ENCODE measurements at places on chromosomes 4 and X. TPM values are rescaled to one million over a fixed set of nuclear protein-coding genes. Genes with fewer than 3 reads are reported as not detected.
A peak's percentile ranks its signal among the peaks of the same experiment; 100 is the strongest.

DNA sequence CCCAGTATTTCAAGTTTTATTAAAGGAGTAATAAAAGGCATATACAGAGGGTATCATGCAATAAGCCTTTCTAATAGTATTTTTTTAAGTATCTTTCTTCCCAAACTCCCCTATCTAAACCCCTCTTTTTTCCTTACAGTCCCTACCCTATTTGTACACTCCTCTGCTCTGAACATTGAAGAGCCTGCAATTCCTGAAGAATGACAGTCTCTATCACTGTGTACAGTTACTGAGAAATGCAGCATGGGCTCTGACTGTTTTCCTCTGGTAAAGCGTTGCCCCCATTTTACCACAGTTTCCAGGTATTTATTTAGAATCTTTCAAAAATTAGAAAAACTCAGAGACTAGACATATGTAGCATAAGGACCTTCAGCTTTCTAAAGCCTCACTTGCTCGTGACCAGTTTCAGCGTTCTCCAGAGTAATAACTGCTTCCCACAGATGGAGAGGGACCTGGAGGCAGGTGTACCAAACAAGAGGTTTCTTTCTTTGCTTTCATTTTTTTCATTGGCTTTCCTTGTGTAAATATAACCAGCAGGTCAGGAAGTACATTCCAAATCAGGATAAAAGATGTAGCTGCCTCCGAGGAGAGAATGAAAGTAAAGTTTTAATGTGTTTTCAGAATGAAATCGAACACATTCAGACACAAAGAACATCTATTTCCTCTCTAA is 230.8 kb downstream of the CFAP299 start:
- DNase-seq, result no peak

DNA sequence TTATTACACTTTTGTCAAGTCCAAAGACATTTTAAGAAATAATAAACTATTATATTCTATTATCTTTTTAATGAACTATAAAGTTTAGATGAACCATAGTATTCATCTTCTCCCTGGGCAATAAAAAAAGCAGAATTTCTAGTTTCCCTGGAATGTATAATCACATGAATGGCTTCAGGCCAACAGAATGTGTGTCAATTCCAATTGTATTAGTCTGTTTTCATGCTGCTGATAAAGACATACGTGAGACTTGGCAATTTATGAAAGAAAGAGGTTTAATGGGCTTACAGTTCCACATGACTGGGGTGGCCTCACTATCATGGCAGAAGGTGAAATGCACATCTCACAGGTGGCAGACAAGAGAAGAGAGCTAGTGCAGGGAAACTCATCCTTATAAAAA is 70.7 kb upstream of the ANXA10 start:
- DNase-seq, result no peak

DNA sequence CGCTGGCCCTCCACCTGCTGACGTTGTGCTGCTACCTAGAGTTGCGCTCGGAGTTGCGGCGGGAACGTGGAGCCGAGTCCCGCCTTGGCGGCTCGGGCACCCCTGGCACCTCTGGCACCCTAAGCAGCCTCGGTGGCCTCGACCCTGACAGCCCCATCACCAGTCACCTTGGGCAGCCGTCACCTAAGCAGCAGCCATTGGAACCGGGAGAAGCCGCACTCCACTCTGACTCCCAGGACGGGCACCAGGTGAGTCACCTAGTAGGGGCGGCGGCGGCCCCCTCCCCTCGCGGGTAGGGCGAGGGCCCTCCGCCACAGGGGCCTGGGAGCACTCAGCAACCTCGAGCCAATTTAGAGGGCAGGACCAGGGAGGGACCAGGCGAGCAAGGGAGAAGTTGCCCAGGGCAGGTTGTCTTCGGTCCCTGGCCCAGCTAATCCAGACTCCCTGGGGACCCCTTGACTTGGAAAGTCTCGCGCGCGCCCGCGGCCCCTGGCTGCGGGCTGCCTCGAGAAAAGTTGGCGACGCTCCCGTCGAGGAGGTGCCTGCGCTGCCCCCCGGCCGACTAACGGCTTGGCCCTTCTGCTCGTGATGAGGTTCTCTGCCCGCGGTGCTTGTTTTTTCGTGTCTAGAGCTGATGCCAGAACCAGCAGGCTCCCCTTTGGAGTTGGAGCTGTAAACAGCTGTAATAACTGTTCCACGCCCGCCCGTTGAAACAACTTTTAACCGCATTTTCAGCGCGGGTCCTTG is 717 bp downstream of the EDA start:
- peak; percentile 47 for DNase-seq

- no peak for DNase-seq
Measured at GRCh38 chrX:49947781-49948180, 25.4 kb downstream of the CLCN5 start.

DNA sequence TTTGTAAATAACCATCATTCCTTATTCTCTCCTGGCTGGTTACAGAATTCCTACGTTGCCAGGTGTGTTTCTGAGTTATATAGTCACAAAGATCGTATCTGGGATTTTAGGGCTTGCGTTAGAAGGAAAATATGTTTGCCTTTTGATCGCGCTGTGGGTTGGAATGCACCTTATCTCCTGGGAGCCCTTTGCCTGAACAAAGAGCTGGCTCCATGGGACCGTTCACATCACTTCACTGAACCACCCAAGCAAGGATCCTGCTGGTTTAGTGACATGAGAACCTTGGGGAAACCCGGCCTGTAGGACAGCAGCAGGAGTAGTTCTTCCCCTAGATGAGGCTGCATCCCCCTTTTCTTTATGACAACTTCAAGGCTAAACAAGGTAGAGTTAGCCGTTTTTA is 51.6 kb downstream of the RS1 start:
- DNase-seq, result no peak

DNA sequence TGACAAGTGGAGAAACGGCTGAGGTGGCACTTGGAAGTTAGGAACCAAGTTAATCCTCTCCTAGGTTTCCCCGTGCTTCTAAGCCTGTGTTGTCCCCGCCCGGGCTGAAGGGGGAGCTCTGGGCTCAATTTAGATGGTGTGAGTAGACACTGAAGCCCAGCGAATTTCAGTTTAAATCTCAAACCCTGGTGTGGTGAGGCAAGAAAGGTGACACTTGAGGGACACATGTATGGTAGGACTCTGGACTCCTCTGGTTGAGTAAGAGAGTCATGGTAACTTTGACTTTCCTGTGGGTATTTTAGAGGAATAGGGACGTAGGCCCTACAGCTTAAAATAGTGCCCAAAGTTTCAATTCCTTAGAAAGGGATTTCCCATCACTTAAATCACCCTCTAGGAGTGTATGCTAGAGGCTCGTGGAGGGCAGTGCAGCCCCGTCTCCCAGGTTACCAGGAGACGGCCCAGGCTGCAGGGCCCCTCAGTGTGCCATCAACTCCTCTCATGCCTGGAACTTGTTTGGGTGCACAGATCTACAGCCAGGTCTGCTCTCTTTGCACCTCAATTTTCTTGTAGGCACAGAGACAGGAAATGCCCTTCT is 24.0 kb downstream of the HAND2 start:
- DNase-seq, result peak; percentile 83

DNA sequence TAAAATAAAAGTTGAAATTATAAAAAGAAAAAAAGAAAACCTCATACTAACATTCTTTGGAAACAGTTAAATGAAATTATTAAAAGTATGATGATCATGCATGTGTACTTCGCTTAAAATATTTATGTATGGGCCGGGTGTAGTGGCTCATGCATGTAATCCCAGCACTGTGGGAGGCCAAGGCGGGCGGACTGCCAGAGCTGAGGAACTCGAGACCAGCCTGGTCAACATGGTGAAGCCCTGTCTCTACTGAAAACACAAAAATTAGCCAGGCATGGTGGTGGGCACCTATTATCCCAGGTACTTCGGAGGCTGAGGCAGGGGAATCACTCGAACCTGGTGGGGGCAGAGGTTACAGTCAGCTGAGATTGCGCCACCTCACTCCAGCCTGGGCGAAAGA is 952.2 kb upstream of the FTHL17 start:
- no peak for DNase-seq

GRCh38 chr4:73447671-73448070 is 11.7 kb downstream of the AFP start:
- no peak for DNase-seq

DNA sequence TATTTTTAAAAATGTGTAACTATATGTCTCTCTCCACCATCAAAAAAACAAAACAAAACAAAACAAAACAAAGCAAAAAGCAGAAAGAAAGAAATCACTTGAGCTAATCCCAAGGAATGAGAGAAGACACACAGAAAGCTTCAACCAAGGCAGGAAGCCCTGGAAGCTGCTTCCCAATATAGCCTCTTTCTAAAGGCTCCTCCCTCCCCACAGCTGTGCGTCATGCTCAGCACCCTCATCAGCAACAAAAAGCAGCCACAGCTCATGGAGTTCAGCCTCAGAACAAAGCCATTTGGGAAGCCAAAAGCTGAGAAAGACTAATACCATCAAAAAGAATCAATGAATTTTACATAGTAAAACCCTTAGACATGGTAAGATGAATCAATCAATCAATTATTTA is 501.6 kb upstream of the SMIM31 start:
- no peak for DNase-seq

- DNase-seq, result no peak
Measured at GRCh38 chr4:29756966-29757365, 963.2 kb upstream of the PCDH7 start.

GRCh38 chr4:102586002-102586643 is 85.0 kb downstream of the NFKB1 start:
- DNase-seq, result no peak

DNA sequence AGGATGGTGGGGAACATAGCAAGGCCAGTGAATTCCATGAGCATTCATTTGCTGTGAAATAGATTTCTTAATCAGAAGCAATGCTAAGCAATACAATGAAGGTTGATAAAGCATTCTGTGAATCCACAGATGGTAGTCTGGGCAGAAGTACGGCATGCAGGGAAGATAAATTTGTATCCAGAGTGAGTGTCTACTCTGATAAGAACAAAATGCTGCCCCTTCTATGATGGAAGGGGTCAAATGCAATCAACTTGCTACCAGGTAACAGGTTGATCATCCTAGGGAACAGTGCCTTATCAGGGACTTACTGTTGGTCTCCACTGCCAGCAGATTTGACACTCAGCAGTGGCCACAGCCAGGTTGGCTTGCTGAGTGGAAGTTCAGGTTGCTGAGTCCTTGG is 189.4 kb downstream of the MAB21L2 start:
- DNase-seq, result no peak

DNA sequence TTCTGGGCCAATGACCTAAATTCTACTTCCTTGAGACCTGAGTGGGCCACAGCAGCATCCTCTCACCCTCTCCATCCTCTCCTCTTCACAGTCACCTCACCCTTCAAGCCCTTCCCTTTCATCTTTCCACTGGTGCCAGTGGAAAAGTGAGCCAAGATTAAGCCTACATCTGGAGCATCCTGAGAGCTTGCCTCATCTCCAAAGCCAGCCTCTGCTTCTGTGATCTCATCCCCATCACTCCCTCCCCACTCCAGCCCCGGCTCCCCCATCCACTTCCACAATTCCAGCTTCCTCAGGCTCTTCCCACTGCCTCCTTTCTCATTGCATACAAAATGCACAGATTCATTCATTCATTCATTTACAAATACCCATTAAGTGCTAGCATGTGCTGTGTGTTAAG is 10.1 kb upstream of the RASL11B start:
- DNase-seq, result no peak

DNA sequence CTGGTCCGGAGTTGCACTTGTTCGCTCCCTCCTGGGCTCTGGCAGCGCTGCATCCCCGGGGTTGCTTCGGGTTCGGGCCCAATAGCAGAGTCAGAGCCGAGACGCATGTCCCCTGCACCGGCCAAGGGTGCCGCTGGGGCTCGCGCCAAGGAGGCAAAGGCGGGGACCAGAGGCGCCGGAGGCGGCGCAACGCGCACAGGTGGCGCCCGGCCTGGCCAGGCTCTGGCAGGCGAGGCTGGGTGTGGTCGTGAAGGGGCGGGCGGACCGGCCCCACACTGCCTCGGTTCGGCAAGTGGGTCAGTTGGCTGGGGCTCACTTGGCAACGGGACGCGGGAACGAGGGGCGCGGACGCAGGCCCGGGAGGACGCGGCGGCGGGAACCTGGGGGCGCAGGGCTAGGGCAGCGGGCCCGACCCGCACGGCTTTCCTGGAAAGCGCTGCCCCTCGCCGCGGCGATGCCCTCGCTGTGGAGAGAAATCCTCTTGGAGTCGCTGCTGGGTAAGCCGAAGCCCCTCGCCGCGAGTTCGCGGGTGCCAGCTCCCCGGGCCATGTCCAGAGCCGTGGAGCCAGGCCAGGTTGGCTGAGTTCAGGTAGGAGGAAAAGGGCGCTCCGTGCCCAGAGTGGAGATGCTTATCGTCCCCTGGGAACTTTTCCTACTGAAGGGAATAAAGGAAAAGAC is at the start of gene CWH43:
TSS of gene CWH43 (plus strand) at position 300 of the 678 bp plus-strand sequence. CDS start at position 455, 155 bp downstream.
- DNase-seq, result no peak

GRCh38 chr4:103193457-103193856 is 4.7 kb downstream of the CENPE start:
- DNase-seq, result no peak

- DNase-seq, result no peak
Measured at GRCh38 chrX:149471397-149471796, 33.7 kb downstream of the IDS start.

GRCh38 chrX:153944140-153944799 is at the start of gene RENBP:
Gene RENBP, minus strand, starts transcription at chrX:153944643. Its CDS starts 33 bp downstream, at chrX:153944610.
- DNase-seq, result peak; percentile 81

DNA sequence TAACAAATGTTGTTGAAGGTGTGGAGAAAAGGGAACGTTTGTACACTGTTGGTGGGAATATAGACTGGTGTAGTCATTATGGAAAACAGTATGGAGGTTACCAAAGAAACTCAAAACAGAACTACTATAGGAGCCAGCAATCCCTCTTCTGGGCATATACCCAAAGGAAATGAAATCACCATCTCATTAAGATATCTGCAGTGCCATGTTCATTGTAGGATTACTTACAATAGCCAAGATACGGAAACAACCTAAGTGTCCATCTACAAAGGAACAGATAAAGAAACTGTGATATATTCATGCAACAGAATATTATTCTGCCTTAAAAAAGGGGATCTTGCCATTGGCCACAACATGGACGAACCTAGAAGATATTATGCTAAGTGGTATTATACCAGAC is 22.2 kb downstream of the APBB2 start:
- no peak for DNase-seq

GRCh38 chr4:126106658-126107057 is 791.9 kb downstream of the FAT4 start:
- no peak for DNase-seq

DNA sequence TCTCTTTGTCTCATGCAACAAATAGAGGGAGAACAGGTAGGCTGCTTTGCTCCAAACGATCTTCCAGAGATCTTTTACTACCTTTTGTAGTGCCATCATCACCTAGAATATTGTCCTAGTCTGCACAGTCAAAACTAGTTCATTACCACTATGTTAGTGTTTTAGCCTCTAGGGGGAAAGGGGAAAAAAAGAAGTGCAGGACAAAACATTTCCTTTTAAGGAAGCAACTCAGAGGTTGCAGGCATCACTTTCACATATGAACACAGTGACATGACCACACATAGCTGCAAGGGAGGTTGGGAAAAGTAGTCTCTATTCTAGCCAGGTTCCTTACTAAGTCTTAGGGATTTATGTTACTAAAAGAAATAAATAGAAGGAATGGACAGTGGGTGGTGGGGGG is 39.3 kb upstream of the RAP2C start:
- DNase-seq, result no peak

DTHD1 gene
- total RNA-seq, result not detected

SLC26A1 gene
- total RNA-seq, result 0.19 TPM

TSPAN5 gene
- 1.6 TPM for total RNA-seq

NUDT10 gene
- total RNA-seq, result 0.13 TPM

FGFR3 gene
- total RNA-seq, result 2.9 TPM

Measured in Right ventricle myocardium superior (tissue), 1 donor.